ENCODE measurements at places on chromosomes 11 and 22.

GRCh38 chr11:63445720-63446119 is 45.2 kb downstream of the PLAAT5 start:
- no peak for DNase-seq

DNA sequence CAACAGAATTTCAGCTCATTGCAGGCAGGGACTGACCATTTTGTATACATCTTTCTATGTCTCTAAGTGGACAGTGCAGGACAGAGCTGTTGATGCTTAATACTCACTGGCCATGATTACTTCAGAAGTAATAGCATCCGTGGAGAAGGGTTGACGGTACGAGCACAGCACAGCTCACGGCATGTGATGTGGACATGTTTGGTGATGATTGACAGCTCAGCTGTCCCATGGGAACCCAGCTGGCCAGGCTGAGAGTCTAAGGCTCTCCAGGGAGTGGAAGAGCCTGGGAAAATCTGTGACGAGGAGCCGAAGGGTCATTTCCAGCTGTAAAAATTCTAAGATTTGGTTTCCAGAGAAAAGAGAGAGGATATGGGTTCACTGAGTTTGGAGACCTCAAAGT is 198.2 kb downstream of the SNX19 start:
- DNase-seq: no peak

- DNase-seq: no peak
These were observed 363.0 kb downstream of the DDX10 start for GRCh38 chr11:109027851-109028250.

- no peak for DNase-seq
These were observed 13.5 kb upstream of the MRPL23 start for GRCh38 chr11:1933416-1934334.

- DNase-seq: no peak
These were observed 504 bp upstream of the ZNF215 start for GRCh38 chr11:6925636-6926207.

DNA sequence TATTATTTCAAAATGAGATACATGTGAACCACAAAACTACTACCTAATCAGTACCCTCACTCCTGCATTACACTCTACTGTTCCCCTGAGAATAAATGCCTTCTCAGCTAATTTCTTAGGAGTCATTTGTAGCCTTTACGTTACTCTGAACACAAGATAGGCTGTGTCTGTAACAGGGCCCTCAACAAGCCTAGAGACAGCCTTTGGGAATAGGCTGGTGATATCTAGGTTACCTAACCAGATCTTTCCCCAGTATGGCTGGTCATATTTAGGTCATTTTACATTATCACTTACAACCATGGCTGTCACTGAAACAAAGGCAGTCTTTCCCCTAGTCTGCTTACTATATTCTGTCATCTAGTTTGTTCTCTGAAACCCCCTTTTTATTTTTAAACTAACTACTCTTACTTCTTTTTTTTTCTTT is 14.2 kb downstream of the ATM start:
- DNase-seq: no peak

- no peak for DNase-seq
These were observed 29.1 kb upstream of the APLNR start for GRCh38 chr11:57266157-57266556.

- no peak for DNase-seq
These were observed 2.4 kb upstream of the TNNT3 start for GRCh38 chr11:1916986-1917522.

All from activated naive CD4-positive, alpha-beta T cell treated with anti-CD3 and anti-CD28 coated beads, Interleukin-2, amount 50 U/mL, for 16 hours (primary cell).